ENCODE measurements at places on chromosomes 6 and 20.

DNA sequence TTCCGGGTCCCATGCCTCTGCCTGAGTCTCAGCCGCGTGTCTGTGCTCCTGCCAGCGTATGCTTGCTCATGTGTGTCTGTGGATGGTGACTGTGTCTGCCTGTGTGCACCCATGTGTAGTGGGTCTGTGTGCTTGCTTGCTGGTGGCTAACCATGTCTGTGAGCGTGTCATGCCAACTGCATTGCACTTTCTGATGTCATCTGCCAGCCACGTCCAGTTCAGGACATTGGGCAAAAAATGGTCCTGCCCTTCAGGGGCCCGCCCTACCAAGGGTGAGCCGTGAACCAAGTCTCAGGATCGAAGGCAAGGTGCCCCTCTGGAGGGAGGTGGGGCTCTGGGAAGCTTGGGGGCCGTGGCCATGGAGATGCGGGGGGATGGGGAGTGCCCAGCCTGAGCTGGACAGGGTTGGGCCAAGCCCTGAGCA is 9.4 kb upstream of the ZBTB46 start:
- no peak for DNase-seq

DNA sequence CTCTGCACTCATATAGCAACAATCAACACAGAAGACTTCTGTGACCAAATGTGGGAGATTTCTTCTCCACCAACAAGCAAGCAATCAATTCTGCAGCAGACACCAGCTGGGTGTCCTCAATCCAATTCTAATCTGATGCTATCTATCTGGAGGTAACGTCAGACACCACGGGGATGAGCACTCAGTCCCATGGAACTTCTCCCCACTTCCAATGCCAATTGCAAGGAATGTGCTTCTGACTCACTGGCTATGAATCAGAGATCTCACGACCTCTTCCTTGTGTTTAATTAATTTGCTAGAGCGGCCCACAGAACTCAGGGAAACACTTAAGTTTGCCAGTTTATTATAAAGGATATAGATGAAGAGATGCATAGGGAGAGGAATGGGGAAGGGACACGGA is 103.5 kb upstream of the SIRPG start:
- no peak for DNase-seq

GRCh38 chr20:62197801-62198200 is 15.0 kb downstream of the MTG2 start:
- no peak for DNase-seq

- DNase-seq = no peak
Observed at GRCh38 chr20:49705358-49705757, 8.3 kb downstream of the B4GALT5 start.

DNA sequence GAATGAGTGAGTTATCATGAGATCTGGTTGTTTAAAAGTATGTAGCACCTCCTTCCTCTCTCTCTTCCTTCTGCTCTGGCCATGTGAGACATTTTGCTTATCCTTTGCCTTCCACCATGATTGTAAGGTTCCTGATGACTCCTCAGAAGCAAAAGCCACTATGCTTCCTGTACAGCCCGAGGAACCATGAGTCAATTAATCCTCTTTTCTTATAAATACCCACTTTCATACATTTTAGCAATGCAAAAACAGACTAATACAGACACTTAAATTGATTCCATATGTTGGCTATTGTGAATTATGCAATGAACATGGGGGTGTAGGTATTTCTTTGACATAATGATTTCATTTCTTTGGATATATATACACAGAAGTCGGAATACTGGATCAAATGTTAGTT is 792.8 kb upstream of the EYS start:
- DNase-seq = no peak

GRCh38 chr20:38604873-38605303 is 3.3 kb downstream of the ARHGAP40 start:
- no peak for DNase-seq

DNA sequence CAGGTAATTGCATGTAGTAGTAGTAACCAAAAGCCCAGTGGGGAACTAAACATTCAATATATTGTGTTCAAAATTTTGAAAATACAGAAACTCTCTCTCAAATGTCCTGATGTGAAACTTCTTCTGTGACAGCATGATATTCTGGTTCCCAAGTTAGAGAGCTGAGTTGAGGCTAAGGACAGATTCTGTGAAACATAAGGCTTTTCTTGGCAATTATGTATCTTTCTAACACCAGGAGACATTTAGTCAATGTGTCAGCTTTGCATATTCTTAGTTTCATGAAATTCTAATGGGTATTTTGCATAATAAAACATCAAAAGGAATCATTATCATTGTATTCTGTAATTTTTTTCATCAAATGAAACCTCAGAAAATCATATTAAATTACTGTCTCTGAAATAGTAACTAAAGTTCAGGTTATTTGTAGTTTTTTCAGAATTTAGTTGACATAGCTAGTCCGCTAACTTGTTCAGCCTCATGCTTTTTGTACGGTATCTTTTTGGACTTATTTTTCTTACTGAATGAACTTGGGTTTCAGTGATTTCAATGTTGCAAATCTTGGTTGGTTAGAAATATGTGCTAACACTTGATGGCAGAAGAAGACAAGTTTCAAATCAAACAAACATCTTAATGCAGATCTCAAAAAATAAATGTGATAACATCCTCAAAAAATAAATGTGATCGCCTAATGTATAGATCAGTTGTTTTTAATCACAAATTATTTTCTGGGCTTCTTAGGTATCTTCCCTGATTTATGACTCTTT is 70.4 kb downstream of the AKAP7 start:
- no peak for DNase-seq

- DNase-seq = peak; percentile 82
Observed at GRCh38 chr6:167825332-167826229, 1.1 kb upstream of the AFDN start.

- peak; percentile 63 for DNase-seq
Observed at GRCh38 chr6:95203153-95203754, 374.1 kb upstream of the MANEA start.

DNA sequence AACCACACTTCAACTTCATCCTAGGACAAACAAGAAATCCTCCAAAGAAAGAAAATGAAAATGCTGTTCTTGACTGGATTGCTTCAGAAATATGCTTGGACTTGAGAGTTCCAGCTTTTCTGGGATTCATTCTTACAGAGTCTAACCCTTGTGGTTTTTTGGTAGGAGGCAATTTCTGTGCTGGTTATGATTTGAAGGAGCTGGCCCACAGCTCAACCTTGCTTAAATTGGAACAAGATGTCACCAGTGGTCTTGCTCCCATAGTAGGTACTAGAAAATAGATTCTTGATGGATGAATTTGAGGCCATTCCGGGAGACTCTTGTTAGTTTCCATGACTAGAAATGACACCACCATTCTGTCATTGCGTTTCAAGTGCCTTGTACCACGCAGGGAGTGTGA is 54.3 kb upstream of the BMP6 start:
- DNase-seq = no peak

- no peak for DNase-seq
Observed at GRCh38 chr6:149318581-149319286, 1.2 kb downstream of the TAB2 start.

DNA sequence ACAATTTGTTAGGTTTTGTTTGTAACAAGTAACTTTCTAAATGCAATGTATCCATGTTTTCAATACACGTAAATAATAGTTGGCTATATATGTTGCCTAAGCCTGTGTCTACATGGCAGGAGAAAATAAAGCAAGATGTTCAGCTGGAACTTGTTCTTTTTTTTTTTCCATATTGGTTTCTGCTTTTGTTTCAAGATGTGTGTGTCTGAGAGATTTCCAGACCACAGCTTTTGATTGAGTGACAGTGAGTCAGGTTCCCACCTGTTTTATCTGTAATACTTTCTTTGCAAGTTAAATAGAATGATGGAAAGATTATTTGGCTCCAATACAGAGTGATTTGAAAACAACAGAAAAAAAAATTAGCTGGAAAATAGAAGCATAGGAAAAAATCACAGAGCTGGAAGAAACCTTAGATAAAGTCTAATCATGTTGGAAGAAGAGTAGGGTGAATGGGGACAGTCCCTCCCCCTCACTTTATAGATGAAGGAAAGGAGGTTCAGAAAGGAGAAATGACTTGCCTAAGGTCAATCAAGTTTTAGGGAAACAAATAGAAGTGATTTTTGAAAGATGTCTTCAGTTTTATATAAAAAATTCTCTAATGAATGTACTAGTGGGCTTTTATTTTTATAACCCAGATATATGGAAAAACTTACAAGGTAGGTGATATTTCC is 150.9 kb upstream of the STMND1 start:
- no peak for DNase-seq

GRCh38 chr6:35312807-35313206 is 15.2 kb downstream of the DEF6 start:
- no peak for DNase-seq

DNA sequence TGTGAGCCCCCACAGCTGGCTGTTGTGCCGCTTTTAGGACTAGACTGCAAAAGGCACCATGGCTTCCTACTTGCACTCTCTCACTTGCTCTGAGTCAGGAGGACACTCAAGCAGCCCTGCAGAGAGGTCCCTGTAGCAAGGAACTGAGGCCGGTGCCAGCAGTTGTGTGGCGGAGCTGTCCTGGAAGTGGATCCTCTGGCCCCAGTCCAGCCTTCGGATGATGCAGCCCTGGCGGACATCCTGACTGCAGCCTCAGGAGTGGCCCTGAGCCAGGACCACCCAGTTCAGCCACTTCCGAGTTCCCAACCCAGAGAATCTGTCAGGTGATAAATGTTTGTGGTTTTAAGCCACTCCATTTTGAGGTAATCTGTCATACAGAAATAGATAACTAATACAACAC is 17.5 kb downstream of the CTCFL start:
- DNase-seq = no peak

DNA sequence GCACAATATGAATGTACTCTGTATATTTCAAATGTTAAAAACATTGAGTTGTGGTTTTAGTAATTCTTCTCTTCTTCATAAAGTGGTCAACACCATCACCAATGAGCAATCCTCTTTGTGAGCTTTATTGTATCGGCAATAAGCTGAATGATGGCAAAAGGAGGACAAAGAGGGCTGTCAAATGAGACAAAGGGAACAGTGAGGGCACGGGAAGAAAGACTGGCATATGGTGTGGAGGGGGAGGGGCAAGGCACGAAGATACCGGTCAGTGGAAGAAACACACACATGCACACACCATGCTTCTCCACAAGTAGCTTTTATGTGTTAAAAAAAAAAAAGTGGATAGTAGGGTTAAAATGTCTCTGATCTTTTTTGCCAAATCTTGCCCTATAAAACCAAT is 506.8 kb upstream of the CITED2 start:
- peak; percentile 24 for DNase-seq

GRCh38 chr6:2625581-2625980 is 125.1 kb downstream of the MYLK4 start:
- DNase-seq = no peak

DNA sequence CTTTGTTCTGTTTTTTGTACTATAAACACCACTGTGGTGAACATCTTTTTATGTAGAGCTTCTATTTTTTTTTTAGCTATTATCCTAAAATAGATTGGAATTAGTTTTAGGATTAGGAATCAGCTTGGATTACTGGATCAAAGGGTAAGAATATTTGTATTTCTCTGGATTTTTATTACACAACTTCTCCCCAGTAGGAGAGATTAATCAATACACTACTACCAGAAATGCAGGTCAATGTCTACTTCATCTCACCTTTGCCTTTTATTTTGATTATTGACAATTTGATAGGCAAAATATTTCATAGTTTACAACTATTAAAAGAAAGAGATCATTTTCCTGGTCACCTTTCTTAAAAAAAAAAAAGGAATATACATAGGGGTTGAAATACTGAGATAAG is 191.9 kb downstream of the TSHZ2 start:
- DNase-seq = no peak

DNA sequence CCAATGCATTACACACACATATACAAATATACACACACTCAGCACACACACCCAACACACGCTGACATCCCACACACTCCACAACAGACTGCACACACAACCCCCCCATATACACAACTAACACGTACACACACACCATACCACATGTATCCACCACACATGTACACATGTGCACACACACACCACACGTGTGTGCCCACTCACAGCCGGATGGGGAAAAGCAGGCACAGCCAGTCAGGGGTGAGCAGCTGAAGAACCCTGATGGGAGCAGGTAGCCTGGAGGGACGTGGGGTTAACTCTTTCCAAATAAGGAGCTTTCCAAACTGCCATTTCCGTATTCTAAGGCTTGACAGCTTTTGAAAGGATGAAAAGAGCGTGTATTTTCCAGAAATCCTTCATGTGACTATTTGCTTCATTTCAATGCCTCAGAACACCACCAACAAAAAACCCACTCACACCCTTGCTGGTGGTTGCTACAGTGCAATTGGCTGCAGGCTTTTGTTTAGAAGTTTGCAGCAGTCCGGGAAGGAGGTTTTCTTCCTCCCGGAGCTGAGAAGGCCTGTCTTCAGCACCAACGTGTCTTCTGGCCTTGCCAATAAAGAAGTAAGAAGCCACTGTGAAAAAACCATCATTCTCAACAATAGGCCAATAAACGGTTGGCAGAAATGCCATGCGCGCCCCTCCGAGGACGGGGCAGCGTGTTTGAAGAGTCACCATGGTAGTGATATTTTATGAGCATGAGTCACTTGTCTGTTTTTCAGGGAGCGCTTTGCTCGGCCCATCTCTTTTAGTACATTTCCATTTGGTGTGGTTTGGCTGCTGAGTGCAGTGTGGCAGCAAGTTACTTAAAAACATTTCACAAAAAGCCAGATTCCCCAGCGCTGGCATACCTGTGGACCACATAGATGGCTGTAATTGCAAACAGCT is 131.3 kb upstream of the GMDS start:
- no peak for DNase-seq

DNA sequence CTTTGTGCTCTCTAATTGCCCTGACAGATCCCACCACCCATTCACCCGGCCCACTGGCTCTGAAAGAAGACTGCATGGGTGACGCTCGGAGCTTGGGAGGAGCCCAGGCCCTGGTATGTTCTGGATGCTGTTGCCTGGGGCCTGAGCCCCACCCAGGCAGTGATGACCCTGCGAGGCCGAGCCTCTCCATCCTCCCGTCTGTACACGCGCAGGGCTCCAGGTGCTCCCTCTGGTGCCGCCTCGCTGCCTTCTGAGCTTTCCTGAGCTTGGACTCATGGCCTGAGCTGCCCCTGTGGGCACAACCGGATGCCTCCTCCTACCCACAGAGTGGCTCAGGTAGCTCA is 61.2 kb downstream of the STK35 start:
- DNase-seq = no peak

GRCh38 chr6:33770124-33770832 is 18.7 kb downstream of the LEMD2 start:
- no peak for DNase-seq

DNA sequence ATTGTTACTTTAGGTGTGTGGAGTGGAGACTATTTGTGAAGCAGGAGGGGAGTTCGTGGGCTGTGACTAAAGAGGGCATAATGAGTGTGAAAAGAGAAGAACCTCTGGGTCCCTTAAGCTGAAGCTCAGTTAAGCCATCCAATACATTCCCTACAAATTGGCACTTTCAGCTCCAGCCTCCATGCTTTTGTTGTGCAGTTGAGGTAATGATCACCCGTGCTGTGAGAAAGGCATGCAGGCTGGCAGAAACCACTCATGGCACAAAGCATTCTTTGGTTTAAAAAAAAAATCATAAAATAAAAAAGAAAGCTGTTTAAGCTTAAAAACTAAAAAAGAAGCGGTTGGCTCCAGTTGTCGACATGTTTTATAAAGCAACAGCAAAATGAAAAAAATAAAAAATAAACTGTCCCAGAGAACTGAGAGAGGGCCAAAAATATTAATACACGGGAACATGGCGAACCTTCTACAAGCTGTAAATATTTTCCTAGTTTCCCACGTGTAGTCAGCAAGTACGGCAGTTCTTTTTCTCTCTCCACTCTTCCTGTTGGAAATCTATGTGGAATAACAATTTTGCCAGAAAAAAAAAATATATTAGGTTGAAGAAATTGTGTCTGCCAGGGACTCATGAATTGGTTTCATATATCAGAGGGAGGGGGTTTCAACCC is 82.2 kb downstream of the ANKRD60 start:
- no peak for DNase-seq

All from HAP-1 (cell line).